ENCODE measurements at places on chromosomes 1 and 21.

DNA sequence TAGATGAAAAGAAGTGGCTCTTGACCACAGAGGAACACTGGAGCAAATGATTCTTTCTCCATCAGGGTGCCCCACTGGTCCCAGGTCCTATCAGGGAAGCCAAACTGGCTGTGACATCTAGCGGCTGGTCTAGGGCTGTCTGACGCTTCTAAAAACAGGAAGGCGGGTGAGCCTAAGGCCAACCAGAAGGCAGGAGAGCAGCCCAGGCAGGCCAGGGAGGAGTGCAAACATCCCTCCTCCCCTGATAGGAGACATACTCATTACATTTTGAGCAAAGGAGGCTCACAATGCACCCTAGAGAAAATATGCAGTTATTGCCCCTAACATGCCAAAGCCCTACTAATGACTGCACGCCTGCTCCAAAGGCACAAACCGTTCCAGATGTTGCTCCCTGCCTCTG, 10.4 kb upstream of the FOXE3 start:
- DNase-seq: no peak

GRCh38 chr21:42674351-42674940, 21.0 kb downstream of the PDE9A start:
- no peak for DNase-seq

DNA sequence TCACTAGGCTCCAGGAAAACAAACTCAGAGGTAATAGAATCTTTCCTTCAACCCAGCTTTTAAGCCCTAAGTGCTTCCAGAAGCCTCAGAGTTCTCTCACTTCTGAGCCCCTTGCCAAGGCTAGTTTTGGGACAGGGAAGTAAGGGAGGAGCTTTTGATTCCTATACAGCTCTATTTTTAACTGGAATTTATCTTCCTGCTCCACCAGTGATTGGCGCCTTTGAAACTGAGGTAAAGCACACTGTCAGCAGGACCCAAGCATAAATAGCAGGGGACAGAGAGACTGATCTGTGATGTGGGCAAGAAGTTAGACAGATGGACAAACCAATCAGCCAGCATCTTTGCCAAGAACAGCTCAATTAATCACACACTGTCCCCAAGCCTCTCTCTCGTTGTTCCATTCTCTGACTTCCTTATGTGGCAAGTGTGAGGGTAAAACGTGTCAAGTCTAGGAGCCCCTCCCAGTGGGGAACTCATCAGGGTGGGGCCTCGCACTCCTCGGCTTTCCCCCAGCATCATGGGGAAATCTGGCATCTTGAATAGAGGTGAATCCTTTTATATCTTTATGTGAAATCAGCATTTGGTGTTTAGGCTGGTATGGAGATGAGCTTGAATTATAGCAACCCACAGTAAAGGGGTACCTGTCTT, 40.2 kb upstream of the MPZL1 start:
- DNase-seq: no peak

- DNase-seq: no peak
These were observed 62.3 kb upstream of the RCC1 start for GRCh38 chr1:28443550-28443949.

GRCh38 chr1:61284248-61284854, 202.0 kb downstream of the NFIA start:
- DNase-seq: no peak

DNA sequence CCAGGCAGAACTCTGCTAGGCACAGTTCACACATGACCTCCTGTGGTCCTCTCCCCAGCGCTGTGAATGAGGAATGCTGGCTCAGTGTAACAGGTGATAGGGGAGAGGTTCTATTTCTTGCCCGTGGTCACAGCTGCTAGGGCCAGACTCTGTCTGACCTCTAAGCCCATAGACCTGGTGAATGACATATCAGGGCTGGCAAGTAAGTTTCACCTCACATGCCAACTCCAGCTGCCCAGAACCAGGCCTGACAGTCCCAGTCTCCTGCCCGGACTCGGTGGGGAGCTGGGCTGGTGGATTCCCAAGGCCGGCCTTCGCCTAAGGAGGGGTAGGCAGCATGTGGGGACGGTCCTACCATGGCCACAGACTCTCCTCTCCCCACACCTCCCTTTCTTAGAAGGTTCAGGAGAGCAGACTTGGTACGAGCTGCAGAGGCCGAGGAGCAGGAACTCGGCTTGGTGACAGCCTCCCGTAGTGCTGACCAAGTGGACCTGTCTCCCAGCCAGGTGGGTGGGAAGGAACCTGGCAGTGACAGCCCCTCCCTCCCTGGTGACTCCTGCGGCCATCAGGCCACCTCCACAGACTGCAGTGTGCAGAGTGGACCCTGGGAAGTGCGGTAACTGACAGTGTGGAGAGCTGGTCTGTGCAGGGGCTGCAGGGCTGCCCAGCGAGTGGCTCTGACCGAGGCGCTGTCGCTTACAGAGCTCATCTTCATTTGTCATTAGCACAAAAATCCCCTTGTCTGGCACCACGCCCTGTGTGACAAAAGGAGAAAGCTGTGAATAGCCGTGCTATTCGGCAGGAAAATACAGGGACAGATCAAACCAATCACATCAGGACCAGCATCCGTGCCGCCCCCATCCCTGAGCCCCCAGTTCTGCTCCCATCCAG, 74.6 kb downstream of the SCCPDH start:
- no peak for DNase-seq

DNA sequence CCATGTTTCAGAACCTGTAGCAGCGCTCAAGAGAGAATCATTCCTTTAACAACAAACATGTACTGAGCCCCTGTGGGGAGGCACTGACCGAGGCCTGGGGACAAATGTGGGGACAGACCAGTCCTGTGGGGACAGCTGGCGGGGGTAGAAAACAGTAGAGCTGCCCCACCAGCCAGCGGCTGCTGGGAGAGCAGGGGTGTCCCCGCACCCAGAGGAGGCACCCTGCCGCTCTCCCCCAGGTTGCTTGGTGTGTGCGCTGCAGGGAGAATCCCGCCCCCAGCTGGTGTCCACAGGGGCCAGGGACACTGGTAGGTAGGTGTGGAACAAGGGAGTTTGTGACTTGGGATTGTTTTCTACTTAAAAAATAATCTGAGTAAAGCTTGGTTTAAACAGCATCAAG, 62.1 kb downstream of the ADARB1 start:
- DNase-seq: no peak

- DNase-seq: no peak
These were observed 56.5 kb downstream of the SDC3 start for GRCh38 chr1:30852026-30852425.

DNA sequence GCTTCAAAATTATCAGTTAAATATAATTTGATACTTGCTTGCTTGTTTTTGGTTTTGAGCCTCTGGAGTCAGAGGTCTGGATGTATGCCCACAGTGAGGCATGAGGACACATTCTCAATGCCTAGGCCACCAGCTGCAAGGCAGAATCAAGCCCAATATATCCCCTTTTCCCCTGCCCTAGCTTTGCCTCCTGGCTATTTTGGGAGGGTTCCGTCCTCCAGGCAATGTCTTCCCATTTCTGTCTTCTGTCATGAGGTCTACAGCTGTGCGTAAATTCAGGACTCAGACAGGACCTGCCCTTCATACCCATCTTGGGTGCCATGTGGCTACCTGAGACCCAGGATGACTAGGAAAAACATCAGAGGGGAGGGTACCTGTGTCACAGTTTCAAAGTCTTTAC, 19.2 kb downstream of the NRDC start:
- no peak for DNase-seq
